ENCODE measurements at places on chromosomes 6 and 20.
A peak's percentile ranks its signal among the peaks of the same experiment; 100 is the strongest.

DNA sequence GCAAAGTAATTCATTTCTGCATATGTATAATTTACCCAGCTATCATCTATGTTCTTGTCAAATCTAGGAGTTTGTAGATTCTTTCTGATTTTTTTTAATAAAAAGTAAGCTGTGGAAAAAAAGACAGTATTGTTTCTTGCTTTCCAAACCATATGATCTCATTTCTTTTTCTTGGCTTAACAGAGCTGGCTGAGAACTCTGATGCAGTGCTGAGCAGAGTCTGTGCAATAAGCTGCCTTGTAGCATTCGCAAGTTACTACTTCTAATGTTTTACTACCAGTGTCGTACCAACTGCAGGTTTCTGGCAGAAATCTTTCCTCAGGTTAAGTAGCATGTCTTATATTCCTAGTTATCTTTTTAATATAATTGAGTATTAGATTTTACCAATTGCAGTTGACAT lies 15.6 kb downstream of the RRBP1 start:
- H3K27ac ChIP-seq: no peak overlapping the region
- no peak for DNase-seq
- H3K4me1 ChIP-seq: peaks cover 6% of the 10 kb centered on the region
- no peak overlapping the region for H3K4me3 ChIP-seq

- H3K4me3 ChIP-seq: no peak overlapping the region
- no peaks in the 10 kb centered on the region for H3K27me3 ChIP-seq
- H3K27ac ChIP-seq: no peak overlapping the region
Measured at GRCh38 chr6:156994215-156995076, 217.3 kb downstream of the ARID1B start.

DNA sequence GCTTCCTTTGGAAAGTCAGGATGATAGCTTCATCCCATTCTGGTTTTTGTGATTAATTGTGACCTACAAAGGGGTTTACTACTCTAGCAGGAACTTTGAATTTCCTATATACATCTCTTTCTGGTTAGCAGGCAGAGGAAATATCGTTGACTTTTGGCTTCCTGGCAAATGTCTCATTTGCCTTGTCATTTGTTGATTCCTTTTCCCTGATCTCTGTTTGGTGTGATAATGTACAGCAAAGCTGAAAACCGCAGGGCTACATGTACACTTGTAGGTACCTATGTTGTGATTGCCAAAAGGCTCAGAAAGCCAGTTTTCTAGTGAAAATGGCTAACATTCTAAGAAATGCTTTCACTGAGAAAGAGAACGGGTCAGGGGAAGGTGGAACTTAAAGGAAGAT lies 44.3 kb downstream of the TOP1 start:
- H3K27me3 ChIP-seq: no peaks in the 10 kb centered on the region
- no peak for DNase-seq
- H3K36me3 ChIP-seq: no peaks in the 10 kb centered on the region
- peak overlapping the region; percentile 68 for H3K27ac ChIP-seq

- no peak for DNase-seq
- no peak overlapping the region for H3K4me3 ChIP-seq
- no peak overlapping the region for H3K27ac ChIP-seq
- H3K36me3 ChIP-seq: no peaks in the 10 kb centered on the region
Measured at GRCh38 chr20:1888796-1889463, 6.3 kb upstream of the SIRPA start.

DNA sequence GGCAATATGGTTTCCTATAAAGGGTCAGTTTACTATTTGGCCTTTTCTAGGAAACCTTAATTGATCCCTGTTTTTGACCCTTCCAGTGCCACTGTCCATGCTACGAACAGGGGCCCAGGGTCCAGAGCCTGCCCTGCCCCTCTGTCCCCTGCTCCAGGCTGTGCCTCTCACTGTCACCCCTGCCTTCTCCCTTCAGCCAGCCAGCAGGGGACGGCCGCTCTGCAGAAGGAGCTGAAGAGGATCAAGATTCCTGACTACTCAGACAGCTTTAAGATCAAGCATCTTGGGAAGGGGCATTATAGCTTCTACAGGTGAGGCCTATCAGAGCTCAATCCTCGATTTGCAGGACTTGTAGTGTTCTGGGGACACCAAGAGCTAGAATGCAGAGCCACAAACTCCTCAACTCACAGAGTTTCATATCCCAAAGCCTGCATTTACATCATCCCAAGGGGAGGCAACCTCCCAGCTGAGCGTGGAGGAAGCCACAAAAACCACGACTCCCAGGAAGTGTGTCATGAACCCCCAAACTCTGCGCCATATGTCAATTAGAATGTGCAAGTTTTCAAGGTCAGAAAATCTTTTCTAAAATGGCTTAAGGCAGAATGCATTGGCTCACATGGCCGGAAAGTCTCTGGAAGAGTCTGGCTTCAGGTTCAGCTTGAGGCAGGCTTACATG lies 3.6 kb downstream of the BPI start:
- no peak overlapping the region for H3K4me3 ChIP-seq
- H3K27me3 ChIP-seq: no peaks in the 10 kb centered on the region
- no peak overlapping the region for H3K27ac ChIP-seq
- DNase-seq: no peak
- no peaks in the 10 kb centered on the region for H3K4me1 ChIP-seq

DNA sequence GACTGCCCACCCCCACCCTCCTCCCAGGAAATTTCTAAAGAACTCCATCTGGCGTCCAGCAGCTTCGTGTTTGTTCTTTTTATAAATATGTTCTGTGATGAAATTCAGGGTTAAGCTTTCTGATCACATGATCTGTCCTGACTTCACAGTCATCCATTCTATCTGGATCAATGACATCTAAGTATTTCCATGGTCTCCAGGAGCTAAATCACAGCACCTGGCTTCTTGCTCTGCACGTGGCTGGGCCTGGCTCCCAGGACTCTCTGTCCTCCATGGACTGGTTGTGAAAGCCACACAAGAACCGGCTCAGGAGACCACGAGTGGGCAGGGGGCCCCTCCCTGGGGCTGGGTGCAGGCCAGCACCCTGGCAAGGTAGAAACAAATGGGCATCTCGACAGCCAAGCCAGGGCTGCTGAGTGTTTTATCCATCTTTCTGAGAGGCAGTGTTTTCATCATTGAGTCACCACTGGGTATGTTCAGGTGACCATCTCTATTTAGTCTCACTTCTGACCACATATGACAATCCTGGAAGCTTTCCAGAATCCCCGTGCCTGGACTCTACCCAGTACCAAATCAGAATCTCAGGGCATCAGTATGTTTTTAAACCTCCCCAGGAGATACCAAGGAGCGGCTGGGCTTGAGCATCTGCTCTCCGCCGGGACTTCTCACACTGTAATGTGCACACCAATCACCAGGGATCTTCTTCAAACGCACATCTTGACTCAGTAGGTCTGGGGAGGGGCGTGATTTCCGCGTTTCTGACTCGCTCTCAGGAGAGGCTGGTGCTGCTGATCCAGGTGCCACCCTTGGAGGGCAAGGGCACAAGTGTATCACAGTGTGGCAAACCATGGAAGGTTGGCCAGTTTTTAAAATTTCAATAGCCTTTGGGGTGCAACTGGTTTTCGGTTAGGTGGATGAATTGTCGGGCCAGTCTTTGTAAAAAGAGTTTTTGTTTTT lies 31.6 kb upstream of the PXDC1 start:
- H3K4me1 ChIP-seq: no peaks in the 10 kb centered on the region
- H3K36me3 ChIP-seq: no peaks in the 10 kb centered on the region
- DNase-seq: no peak
- H3K27ac ChIP-seq: no peak overlapping the region
- H3K4me3 ChIP-seq: no peak overlapping the region
- H3K27me3 ChIP-seq: no peaks in the 10 kb centered on the region

GRCh38 chr20:53900380-53900999 lies 169.9 kb downstream of the BCAS1 start:
- no peak for DNase-seq
- H3K36me3 ChIP-seq: no peaks in the 10 kb centered on the region
- no peaks in the 10 kb centered on the region for H3K27me3 ChIP-seq
- no peak overlapping the region for H3K4me3 ChIP-seq
- H3K27ac ChIP-seq: peak overlapping the region; percentile 81
- H3K4me1 ChIP-seq: peaks cover 23% of the 10 kb centered on the region

GRCh38 chr20:3209946-3210317 lies 634 bp downstream of the ITPA start:
- no peaks in the 10 kb centered on the region for H3K27me3 ChIP-seq
- no peaks in the 10 kb centered on the region for H3K36me3 ChIP-seq
- H3K27ac ChIP-seq: peak overlapping the region; percentile 87
- peak overlapping the region; percentile 78 for H3K4me3 ChIP-seq
- peaks cover 7% of the 10 kb centered on the region for H3K4me1 ChIP-seq

- no peak overlapping the region for H3K4me3 ChIP-seq
- no peaks in the 10 kb centered on the region for H3K36me3 ChIP-seq
- no peaks in the 10 kb centered on the region for H3K27me3 ChIP-seq
- peak overlapping the region; percentile 11 for H3K27ac ChIP-seq
Measured at GRCh38 chr20:53879048-53879684, 191.2 kb downstream of the BCAS1 start.

- H3K27me3 ChIP-seq: no peaks in the 10 kb centered on the region
- H3K4me3 ChIP-seq: no peak overlapping the region
- H3K36me3 ChIP-seq: no peaks in the 10 kb centered on the region
- H3K4me1 ChIP-seq: no peaks in the 10 kb centered on the region
- DNase-seq: no peak
Measured at GRCh38 chr6:132065556-132065955, 114.4 kb upstream of the CCN2 start.

DNA sequence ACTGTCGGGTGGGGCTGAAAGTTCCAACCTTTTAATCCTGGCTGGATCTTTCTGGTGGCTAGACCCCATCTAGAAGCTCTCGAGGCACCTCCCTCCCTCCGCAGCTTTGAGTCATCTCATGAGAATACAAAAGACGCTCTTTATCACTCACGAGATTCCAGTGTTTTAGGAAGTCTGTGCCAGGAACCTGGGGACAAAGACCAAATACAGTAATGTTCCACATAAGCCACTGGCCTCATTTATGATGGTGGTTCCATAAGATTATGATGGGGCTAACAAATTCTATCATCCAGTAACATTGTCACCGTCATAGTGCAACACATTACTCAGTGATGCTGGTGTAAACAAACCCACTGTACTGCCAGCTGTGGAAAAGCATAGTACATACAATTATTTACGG lies 48.7 kb downstream of the NCOA7 start:
- H3K4me1 ChIP-seq: peaks cover 10% of the 10 kb centered on the region
- no peak for DNase-seq
- no peak overlapping the region for H3K4me3 ChIP-seq
- H3K36me3 ChIP-seq: no peaks in the 10 kb centered on the region
- H3K27ac ChIP-seq: peak overlapping the region; percentile 0

DNA sequence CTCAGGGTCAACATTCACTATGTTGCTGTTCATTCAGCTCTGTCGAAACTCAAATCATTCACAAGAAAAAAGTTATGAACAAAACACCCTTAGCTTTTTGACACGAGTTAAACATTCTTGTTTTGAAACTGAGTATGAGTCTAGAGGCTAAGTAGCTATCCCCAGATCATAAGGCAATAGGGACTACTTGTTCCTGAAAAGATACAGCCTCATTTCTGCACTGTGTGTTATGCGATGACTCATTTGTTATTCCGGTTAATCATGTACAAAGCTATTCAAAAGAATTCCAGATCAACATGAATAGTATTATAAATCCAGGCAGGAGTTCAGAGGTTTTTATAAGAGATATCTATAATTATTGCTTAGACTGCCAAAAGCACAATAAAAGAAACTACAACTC lies 908.0 kb downstream of the QKI start:
- no peak for DNase-seq
- H3K27ac ChIP-seq: no peak overlapping the region
- H3K4me1 ChIP-seq: peaks cover 5% of the 10 kb centered on the region
- H3K36me3 ChIP-seq: no peaks in the 10 kb centered on the region
- H3K4me3 ChIP-seq: no peak overlapping the region

All from esophagus squamous epithelium (tissue), 5 donors.